T-helper 17 cell (primary cell): ENCODE measurements at places on chromosomes 5 and 9.

GRCh38 chr9:73549991-73550390 is 398.3 kb downstream of the ANXA1 start:
- DNase-seq: no peak

DNA sequence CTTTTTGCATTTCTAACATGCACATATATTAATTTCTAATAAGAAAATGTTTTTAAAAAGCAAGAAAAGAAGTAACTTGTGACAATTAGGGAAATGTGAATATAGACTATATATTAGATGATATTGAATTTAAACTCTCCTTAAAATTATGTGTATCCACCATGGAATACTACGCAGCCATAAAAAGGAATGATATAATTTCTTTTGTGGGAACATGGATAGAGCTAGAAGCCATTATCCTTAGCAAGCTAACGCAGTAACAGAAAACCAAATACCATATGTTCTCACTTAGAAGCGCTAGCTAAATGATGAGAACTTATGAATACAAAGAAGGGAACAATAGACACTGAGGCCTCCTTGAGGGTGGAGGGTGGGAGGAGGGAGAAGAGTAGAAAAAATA is 23.8 kb upstream of the AP3B1 start:
- no peak for DNase-seq

GRCh38 chr5:68032216-68032762 is 183.3 kb upstream of the PIK3R1 start:
- no peak for DNase-seq

DNA sequence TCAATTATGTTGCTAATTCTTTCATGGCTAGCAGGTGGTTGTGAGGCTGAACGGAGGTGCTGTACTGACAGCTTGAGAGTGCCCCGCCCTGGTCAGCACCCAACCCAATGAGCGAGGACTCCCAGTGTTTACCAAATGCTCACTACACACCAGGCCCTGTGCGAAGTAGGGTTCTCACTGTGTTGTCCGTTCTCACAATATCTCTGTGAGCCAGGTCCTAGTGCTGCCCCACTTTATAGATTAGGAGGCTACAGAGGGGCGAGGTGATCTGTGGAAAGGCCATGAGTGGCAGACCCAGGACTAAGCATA is 28.2 kb downstream of the COL15A1 start:
- no peak for DNase-seq

DNA sequence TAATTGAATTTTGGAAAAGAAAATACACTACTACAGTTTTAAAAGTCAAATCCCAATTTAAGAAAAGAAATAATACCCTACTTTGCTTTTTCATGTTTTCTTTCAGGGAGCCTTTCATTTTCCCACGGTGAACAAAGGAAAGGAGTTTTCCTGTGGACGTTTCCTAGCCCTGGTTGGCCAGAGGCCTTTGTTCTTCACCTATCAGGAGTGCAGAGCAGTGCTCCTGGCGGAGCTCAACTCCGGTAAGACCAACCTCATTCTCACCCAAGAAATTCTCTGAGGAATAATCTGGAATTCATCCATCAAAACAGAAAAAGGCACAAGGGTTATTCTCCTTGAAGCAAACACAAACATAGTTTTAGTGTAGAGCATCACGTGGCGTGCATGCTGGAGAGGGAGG is 248.9 kb downstream of the ADGRV1 start:
- no peak for DNase-seq

DNA sequence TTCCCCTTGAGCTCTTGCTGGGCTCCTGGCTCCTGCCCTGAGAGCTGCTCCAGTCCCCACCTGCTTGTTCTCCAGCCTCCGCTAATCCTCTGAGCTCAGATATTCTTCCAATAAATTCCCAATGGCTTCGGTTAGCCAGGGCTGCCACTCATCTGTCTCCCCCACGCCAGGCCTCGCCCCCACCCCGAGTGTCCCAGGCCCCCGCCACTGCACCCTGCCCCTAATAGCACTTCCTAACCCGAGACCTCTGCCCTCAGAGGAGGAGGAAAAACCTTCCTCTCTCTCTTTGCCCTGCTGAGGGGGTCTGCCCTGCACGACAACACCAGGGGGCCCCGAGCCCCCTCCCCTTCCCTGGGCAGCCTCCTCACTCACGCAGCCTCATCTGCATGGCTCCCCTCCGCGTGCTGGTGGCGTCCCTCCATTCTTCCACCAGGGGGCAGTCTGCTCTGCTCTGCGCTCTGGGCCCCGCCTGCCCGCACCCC is 5.4 kb upstream of the LCN15 start:
- peak; percentile 31 for DNase-seq

- DNase-seq: no peak
Observed at GRCh38 chr5:61673007-61673735, 341.1 kb downstream of the ZSWIM6 start.
